ENCODE measurements at places on chromosomes 13 and 19.

DNA sequence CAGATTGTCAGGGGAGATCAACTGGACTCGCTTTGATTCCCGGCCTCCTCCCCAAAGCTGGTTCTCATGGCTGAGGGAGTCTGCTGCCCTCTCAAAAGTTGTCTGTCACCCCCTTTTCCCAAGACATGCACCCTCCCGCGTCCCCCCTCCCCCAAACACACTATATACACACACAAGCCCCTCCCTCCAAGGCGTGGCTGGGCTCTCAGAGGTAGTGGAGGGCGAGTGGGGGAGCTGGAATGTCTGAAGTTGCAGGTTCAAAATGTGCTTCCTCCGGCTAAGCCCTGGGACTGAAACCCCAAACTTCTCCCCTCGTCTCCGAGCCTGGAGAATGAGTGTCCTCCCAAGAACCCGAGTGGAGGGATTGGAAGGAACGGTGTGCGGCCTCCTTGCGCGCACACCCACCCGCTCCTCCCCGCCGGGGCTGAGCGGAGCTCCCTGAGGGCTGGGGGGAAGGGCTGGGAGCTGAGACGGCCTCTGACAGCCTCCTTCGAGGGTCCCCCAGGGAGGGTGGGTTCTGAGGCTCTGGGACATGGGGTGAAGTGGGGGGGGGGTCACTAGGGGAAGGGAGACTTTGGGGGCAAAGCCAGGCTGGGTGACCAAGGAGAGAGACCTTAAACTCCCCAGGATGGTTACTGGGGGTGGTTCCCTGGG, 9.9 kb upstream of the MEIS3 start:
- DNase-seq = no peak

DNA sequence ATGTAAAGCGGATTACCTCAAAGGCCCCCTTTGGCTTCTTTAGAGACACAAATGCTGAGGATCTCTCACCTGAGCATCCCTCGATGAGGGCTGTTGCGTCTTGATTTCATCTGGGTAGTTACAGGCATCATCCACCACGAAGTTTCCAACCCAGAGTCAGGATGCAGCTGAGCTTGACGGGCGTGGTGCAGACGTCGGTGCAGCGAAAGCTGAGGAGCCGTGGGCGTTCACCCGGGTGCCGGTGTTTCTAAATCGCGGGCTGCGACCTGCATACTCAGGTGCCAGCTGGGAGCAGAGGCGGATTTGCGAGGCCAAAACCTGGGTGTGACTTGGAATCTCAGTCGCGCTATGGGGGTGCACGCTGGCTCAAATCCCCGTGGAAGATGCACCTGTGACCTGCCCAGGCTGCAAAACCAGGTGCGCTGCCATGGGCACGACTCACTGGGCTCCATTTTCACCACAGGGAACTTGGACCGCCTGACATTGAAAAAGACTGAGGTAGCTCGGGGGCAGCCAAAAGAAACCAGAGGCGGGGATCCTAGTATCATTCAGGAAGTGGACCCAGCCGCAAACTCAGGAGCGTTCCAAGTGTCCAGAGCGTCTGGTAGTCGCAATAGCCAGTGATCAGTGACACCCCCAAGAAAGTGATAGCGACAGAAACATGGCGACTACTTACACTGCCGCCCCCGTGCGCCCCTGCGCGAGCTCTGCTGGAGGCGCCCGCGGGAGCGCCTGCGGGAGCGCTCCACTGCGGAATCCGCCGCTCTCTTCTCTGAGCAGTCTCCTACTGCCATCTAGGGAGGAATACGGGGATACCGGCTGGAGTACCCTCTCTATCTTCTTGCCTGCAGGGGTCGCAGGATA, 36.4 kb upstream of the IGFL4 start:
- DNase-seq = peak; percentile 19

GRCh38 chr19:6971366-6971765, 49.9 kb downstream of the MBD3L2B start:
- no peak for DNase-seq

- DNase-seq = no peak
These were observed 9.9 kb upstream of the SERPINE3 start for GRCh38 chr13:51329606-51330005.

DNA sequence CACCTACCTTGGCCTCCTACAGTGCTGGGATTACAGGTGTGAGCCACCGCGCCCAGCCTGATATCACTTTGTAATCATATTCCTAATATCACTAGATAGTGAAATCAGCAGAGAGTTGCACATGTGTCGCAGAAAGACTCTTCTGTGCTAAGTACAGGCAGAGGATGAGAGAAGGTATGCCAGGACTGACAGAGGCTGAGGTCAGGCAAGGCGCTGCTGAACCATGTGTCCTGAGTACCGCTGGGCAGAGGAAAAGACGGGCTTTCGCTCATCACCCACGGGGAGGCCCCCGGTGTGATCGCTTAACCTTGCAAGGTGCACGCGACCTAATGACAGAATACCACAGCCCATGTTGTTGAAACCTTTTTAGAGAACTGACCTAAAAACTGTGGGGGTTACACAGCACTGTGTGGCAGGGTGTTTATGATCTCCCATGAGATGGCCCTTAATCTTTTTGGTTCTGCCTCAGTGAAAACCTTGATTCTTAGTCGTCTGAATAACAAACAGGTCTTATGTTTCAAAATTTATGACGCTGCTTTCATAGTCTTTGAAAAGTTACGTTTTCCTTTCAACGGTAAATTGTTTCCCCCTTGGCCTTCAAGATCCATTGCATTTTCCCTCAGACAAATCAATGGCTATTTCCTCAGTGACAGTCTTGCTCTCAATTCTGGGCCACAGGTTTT, 12.2 kb downstream of the GJA3 start:
- no peak for DNase-seq

- no peak for DNase-seq
These were observed 991.7 kb downstream of the EFNB2 start for GRCh38 chr13:105543742-105544141.

DNA sequence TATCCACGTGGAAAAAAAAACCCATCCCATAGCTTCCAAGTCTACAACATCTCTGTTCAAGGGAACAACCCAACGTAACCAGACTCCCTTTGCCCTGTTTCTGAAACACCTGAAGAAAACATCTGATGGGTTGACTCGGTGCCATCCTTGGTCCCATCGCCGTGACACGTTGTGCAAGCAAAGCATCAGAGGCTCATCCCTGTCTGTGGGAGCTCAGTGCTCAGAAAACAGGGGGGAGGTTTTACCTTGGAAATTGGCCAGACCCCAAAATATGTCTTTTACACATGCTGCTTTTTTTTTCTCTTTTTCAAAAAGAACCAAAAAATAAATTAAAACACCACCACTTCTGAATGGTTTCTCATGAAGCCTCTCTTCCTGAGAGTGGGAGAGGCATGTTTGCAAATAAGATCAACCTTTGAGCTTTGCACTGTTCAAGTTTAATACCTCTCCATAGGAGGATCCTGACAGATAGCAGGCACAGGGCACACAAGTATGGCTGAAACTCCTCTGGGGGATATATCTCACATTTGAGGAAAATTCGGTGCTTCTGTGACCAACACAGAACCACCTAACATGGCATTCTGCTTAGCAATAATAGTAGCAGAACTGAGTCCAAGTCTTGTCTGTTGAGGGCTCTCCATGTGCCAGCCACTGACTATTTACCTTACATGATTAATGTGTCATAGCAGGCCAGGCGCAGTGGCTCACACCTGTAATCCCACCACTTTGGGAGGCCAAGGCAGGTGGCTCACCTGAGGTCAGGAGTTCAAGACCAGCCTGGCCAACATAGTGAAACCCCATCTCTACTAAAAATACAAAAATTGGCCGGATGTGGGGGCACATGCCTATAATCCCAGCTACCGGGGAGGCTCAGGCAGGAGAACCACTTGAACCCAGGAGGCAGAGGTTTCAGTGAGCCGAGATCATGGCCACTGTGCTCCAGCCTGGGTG, 7.0 kb upstream of the PVR start:
- no peak for DNase-seq

DNA sequence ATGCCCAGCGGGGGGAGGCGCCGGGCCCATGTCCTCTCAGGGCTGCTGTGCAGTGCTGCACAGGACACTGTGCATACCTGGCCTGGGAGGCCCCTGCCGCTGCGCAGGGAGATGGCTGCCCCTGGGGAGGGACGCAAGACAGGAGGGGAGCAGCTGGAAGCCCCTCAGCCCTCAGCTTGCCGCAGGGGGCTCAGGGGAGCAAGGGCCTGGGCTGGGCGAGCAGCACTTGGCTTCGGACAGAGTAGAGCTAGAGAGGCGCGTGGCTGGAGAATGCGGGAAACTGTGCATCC, 10.9 kb downstream of the CHERP start:
- peak; percentile 11 for DNase-seq

DNA sequence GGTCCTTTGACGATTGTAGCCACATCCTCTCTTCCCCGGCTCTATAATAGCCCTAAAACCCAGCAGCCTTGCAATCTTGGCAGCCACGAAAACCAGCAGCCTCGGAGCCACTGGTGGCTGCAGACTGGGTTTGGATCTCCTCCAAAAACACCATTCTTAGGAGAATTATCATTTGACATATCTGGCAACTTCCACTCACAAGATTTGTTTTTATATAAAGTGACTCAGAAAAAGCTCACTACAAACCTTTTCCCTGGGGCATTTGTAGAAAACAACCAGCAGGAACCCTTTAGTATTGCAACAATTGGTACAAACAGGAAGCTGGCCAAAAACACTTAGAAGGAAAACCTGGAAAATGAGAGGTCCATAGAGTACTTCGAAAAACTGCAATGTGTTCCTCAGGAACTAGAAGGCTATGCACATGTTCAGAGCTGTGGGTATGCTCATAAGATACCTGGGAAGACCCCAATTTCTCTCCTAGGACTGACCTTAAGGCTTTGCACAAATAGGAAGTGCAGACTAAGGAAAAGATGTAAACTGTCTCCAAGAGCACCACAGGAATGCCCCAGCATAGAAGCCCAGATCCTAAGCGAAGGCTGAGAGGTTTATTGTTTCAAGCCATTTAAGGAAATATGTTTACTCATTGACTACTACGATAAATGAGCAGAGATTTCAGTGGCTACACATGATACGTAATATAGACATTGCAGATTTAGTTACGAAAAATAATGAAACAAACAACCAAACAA, 71.2 kb downstream of the MYO16 start:
- DNase-seq = no peak

DNA sequence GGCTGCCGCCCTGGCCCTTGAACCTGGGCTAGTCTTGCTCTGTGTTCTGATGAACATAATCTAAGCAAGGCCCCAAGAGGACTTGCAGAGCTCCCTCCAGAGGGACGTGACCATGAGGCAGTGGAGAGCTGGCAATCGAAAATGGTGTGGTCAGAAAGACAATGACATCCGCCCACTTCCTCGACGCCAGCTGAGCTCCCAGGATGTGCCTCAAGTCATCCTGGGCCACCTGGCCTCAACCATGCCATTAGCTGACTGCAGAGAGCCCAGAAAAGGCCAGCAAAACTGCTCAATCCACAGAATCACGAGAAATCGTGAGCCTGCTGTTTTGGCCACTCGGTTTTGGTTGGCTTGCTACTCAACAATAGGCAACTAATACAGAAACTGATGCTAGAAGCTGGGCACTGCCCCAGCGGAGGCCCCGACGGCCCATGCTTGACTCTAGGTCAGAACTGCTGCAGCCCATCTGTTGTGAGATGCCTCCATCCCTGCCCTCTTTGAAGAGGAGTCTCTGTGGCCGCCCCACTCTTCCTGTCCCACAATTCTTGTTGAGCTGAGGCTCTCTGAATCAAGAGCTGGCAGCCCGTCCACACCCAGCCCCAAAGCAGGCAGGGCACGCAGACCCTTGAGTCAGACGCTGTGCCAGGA, 53.3 kb downstream of the STK24 start:
- DNase-seq = no peak

DNA sequence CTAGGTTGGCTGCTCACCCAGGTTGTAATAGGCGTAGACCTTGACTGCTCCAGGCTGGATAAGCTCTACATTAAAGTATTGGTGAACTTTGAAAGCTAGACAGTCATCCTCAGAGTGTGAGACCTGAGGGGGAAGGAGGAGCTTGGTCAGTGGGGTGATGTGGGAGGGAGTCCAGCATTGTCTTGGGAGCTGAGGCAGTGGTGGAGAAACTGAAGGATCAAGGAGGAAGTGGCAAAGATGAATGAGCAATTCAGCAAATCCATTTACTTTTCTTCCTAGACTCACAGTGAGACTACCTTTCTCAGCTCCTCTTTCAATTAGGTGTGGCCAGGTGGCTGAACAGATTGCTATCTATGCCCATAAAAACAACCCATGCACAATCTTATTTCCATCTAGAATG, 10.2 kb upstream of the TNFSF14 start:
- DNase-seq = no peak

DNA sequence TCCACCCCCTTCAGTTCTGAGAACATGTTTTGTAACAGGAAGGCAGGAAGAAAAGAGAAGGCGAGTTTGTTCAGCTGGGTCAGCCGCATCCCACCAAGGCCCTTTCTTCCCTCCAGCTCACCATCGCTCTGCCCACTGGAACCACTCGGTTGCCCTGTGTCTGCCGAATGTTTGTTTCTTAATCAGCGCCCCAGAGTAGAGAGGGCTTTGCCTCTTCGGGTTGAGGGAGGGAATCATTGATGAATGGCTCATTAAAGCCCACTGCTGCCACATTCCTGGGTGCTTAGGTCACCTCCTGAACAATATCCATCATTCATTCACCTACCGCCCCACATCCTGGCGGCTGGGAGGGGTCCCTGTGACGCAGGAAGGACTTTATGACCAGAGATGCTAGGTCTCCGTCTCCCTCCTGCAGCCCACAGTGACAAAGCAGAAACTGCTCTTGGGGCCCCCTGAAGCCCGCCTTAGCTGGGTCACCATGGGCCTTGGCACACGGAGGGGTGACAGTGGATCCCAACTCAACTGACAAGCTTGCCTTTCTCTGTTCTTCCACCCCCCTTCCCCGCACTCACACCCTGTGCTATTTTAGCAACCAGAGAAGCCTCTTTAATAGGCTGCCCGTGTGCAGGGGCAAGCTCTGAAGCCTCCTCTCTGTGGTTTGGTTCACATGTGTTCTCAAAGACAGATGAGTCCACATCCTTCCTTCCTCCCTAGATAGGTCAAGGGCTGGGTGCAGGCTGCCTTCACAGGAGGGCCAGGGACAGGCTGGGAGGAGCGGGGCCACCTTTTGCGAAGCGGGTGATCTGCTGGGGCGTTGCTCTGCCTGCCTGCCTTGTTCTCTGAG, 46.2 kb downstream of the ACTN4 start:
- peak; percentile 35 for DNase-seq

DNA sequence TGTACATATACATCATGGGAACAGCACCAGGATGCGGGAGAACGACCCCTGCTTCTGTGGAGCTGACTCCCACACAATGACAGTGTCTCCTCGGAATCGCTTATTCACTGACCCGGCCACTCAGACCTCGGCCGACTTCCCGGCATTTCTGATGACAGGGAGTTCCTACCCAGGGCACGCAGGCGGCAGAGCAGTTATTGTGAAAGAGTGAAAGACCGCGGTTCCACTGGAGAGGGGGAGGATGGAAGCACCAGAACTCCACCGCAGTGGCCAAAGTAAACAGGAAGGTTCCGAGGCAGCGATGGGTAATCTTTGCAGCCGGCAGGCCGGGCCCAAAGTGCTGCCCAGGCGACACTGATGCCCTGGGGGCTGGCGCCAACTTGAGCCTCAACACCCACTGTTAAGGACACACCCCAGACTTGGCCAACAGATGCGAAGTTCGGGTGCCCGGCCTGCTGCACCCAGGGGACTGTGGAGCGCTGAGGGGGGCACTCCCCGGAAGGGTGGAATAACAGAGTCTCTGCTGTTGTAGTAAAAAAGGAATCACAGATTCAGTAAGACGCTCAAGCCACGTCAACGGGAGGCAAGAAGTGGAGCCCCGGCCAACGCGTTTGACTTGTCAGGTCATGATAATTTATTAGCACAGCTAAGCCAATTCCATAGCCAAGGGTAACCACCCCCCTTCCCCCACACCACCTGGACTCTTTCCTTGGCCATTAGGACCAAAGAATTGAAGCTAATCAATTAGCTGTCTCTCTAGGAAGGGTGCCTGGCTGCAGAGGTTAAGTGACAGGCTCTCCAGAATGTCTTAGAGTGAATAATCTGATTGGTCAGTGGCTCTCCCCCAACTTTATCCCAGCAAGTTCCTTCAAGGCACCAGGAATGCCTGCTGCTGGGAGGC, 5.8 kb downstream of the MLLT1 start:
- DNase-seq = no peak
